ENCODE measurements at places on chromosomes 3 and 15. TPM values are rescaled to one million over a fixed set of nuclear protein-coding genes. Genes with fewer than 3 reads are reported as not detected.

DNA sequence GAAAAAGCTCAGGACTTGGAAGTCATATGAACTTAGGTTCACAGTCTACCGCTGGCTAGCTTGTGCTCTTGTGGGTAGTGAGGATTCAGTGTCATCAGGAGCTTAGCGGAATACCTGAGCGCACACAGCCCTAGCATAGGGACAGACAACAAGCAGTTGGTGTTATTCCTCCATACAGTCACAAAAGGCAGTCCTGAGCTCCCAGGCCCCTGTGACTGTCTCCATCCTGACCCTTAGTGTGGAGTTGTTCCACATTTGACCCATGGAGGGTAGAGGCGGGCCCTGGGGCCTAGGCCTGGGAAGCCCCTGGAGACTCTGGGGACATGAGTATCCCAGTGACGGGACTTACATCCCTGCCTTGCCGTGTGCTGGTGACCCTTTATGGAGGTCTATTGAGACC is 131.5 kb upstream of the PLXNA1 start:
- no peak for DNase-seq

The EPB42 gene
- total RNA-seq: not detected

DNA sequence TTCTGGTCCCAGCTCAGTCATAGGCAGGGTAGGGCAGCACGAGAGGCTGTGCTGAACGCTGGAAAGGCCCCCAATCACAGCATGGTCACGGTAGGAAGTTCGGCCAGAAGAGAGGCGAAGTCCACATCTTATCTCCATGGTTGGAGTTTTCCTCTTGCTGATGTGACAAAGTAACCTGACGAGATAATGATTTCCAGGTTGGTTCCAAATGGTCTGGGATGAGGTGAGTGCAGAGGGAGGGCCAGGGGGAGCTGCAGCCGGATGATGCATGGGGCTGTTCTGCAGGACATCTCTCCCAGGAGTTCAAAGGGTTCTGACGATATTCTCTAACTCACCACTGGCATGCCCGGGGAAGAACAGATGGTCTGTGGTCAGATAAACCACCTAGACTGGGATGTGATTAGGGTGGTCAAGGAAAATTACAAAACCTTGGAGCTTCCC is 83.2 kb upstream of the WNT5A start:
- DNase-seq: no peak

DNA sequence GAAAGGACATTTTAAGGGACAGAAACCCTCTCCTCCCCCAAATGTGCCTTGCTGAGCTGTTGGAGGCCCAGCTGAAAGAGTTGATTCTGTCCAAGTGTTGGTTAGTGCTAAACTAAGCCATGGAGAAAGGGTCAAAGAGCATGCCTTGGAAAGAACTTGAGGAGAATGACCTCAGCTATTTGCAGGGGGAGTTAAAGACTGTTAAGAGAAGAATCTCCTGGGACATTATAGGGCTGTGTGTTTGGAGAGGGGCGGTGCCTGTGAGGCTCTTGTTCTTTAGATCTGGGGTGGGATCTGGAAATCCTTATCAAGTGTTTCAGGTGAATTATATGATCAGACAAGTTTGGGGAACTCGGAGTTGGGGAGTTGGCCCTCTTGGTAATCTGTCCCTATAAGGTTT is 13.0 kb downstream of the FNDC3B start:
- DNase-seq: no peak

DNA sequence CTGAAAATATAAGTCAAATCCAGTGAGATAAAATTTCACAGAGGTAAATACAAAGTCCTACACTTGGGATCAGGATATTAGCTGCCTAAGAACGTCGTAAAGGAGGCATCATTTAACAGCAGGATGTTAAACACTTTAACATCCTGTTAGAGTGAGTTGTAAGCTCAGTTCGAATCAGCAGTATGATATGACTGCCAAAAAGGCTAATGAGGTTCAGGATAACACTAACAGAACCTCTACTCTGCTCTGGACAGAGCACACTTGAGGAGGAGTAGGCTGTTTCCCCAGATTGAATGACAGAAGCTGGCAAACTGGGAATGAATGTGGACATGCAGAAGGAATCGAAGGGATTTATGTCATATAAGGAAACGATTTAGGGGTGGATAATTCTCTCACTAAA is 227.1 kb upstream of the CD96 start:
- no peak for DNase-seq

- no peak for DNase-seq
Observed at GRCh38 chr15:64443016-64443415, 17.4 kb upstream of the ZNF609 start.

DNA sequence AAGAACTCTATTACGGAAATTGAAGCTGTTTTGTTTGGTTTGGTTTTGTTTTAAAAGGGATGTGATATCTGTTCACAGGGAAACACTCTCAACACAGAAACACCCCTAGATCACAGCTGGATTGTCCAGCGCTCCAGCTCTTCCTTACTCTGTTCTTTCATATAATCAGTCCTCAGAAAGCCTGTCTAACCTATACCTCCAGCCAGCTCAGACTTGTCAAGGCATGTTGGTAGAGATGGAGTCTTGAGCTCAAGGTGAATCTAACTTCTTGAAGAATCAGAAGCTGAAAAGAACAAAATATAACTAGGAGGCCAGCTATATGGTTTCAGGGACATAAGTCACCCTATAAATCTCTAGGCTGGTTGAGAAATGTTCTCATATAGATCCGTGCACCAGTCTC is 110.2 kb upstream of the EPHA3 start:
- no peak for DNase-seq

- no peak for DNase-seq
Observed at GRCh38 chr3:138434875-138435772, 708 bp downstream of the ESYT3 start.

- DNase-seq: no peak
Observed at GRCh38 chr3:197697355-197697754, 39.3 kb downstream of the RUBCN start.

DNA sequence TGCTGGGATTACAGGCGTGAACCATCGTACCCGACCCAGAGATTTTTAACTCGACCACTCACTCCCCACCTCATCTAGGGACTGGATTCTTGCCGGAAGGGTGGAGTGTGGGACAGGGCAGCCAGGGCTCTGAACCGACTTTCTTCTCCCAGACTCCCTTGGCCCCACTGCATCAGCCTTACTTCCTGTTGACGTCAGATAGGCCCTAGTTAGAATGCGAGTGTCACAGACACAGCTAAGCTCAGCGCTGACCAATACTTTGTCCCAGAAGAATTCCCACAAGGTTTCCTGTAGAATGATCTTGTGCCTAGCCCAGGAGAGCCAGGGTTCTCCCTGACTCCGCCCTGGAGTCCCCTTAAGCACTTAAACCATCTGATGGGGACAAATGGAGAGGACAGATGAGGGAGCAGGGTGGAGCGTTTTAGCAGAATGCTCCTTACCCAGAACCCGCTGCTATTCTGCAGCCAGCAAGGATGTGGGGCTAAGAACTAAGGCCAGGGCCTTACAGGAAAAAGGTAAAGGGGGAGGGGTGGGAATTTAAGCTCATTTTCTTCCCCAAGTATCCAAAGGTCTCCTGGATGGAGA is 5.8 kb upstream of the TUSC2 start:
- DNase-seq: no peak

- DNase-seq: no peak
Observed at GRCh38 chr15:57158997-57159668, 217.2 kb upstream of the CGNL1 start.

- DNase-seq: no peak
Observed at GRCh38 chr3:184040010-184040409, 8.5 kb downstream of the HTR3D start.

DNA sequence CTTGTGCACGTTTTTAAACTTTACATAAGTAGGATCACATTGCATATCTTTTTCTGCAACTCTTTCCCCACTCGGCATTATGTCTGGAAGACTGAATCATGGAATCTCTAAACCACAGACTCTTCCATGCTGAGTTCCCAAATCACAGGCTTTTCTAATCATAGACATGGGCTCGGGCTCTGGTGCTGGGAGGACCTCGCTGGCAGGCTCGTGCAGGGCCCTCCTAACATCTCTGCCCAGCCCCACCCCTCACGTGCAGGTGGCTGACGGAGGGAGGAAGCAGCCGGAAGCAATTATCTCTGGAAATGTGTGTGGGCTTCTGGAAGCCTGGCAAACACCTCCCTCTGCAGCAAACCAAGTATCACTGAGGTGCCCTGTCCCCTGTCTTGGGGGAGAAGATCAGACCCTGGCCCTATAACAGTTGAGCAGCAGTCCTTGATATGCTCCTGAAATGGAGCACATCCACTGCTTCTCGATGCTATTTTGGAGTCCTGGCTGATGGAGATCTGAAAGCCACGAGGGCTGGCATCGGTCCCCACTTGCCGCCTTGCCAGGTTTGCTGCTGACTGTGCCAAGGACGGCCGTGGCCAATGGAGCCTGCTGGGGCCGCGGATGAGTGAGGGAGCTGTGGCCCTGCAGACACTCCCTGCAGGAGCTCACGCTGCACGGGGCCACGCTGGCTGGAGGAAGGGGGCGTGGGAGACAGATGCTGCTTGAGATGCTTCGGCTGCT is 4.4 kb upstream of the IQSEC1 start:
- peak; percentile 87 for DNase-seq

GRCh38 chr3:10106919-10107318 is 1.1 kb downstream of the FANCD2OS start:
- DNase-seq: no peak

GRCh38 chr3:129943020-129943419 is 31.5 kb upstream of the TRH start:
- no peak for DNase-seq

- DNase-seq: no peak
Observed at GRCh38 chr3:60675424-60675823, 575.8 kb downstream of the FHIT start.

The ST3GAL6 gene
- total RNA-seq: 35.2 TPM

GRCh38 chr15:99993262-99993661 is 260.0 kb upstream of the LYSMD4 start:
- no peak for DNase-seq

DNA sequence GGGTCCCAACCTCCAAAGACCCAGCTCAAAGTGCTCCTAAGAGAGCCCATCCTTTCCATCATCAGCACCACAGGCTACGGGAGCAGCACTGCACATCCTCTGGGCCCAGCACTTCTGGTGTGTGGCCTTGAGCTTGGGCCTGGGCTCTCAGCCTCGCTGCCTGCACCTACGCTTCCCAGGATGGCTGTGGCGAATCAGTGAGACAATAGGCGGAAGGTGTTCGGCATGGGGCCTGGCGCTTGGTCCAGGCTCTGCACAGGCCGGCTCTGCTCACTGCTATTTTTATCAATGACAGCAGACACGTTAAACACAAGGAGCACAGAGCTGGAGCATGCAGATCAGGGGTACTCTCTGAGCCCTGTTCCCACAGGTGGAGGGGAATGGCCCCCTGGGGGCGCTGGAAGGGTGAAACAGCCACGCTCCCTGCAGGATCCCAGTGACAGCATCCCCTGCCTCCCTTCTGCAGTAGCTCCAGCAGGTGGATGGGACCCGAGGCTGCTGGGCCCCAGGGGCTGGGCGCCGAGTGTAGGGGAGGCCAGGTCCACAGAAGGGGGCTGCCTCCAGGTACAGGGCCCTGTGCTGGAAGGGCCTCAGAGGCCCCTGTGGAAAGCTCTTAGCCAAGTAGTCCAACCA is 90.0 kb upstream of the RPL32 start:
- no peak for DNase-seq

GRCh38 chr3:83460052-83460451 is 1498.7 kb upstream of the CADM2 start:
- DNase-seq: no peak

The SLC9C1 gene
- not detected for total RNA-seq

DNA sequence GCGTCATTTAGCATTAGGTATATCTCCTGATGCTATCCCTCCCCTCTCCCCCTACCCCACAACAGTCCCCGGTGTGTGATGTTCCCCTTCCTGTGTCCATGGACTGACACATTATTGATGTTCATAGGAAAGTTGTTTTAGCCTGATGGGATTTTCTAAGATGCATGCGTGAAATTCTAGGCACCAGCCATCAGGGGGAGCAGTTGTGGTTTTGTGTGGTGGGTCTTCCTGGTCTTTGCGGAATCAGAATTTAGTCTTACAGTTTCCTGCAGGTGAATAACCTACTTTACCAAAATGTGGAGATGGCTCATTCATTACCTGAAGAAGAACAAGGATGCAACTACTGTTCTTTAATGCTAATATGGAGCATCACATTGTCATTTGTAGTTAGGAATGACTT is 455.0 kb upstream of the THBS1 start:
- DNase-seq: no peak

GRCh38 chr3:142000325-142000870 is 124.0 kb downstream of the ATP1B3 start:
- DNase-seq: no peak

The QRICH1 gene
- total RNA-seq: 115 TPM

DNA sequence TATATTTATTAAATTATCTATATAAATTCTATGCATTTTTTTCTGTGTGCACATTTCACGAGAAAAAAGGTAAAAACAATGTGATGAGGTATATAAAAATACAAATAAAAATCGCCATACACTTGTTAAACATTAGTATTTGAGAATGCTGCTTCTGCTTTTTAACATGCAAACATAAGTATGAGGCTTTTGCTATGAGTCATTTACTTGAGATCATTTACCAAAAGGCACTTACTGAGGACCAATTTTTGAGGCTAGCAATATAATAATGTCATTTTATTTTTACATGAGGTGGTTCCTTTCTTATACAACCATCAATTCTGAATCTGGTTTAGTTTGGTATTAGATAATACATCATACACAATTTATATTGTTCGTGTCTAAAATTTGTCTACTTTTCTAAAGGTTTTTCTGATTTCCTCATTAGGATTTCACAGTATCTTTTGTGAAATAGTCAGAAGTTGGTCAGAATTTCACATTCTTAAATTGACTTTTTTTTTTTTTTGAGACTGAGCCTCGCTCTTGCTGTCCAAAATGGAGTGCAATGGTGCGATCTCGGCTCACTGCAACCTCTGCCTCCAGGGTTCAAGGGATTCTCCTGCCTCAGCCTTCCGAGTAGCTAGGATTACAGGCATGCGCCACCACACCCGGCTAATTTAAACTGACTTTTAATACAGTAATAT is 25.6 kb downstream of the DCUN1D1 start:
- DNase-seq: no peak

- no peak for DNase-seq
Observed at GRCh38 chr3:63931290-63931689, 19.1 kb upstream of the SCAANT1 start.

DNA sequence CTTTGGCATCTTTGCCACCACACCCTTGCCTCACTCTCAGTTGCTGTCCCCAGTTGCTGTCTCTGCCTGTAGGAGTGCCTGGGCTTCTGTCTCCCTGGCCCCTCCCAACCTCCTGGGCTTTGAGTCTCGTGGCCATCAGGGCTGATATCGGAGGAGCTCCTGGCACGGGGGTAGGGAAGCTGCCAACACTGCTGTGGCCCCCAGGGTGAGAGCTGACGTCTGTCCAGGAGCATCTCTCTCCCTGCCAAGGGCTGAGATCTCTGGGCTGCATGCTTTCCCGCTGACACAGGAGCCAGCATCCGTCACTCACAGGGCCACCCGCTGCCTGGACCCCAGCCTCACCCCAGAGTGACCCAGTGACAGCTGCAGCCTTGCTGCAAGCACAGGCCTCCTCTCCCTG is 47.4 kb downstream of the EXOG start:
- DNase-seq: no peak

- no peak for DNase-seq
Observed at GRCh38 chr15:42507514-42507913, 12.1 kb downstream of the SNAP23 start.

The TMCO5A gene
- total RNA-seq: not detected

- DNase-seq: no peak
Observed at GRCh38 chr3:55630280-55630920, 143.3 kb upstream of the WNT5A start.
